Brain pericyte (primary cell): ENCODE measurements at places on chromosomes 2 and 18.

DNA sequence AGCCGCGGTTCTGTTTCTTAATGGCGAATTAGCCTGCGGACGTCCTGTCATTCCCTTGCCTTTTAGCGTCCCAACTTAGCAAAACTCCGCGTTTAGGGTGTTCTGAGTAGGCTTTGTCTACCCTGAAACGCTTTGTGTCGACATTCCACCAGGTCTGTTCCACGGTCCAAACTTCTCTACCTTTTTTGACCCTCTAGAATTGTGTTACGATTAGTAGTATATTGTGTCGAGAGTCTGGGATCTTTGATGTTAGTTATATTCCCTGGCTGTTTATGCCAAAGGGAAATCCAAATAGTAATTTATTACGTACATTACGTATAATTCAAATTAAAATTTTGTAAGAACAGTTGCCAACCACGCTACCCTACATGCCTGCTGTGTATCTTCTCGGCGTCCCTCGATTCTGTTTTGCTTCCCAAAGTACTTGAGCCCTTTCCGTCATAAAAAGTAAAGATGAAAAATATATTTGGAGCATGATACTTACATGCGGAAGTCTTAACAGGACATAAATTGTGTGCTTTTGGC is 495 bp upstream of the TTC32 start:
- DNase-seq, result no peak

GRCh38 chr18:34458410-34458977 is 233.8 kb upstream of the NOL4 start:
- no peak for DNase-seq

- DNase-seq, result no peak
These were observed 101.7 kb upstream of the ALPP start for GRCh38 chr2:232276733-232277313.

- DNase-seq, result no peak
These were observed 87.8 kb downstream of the KCTD1 start for GRCh38 chr18:26460449-26461091.

DNA sequence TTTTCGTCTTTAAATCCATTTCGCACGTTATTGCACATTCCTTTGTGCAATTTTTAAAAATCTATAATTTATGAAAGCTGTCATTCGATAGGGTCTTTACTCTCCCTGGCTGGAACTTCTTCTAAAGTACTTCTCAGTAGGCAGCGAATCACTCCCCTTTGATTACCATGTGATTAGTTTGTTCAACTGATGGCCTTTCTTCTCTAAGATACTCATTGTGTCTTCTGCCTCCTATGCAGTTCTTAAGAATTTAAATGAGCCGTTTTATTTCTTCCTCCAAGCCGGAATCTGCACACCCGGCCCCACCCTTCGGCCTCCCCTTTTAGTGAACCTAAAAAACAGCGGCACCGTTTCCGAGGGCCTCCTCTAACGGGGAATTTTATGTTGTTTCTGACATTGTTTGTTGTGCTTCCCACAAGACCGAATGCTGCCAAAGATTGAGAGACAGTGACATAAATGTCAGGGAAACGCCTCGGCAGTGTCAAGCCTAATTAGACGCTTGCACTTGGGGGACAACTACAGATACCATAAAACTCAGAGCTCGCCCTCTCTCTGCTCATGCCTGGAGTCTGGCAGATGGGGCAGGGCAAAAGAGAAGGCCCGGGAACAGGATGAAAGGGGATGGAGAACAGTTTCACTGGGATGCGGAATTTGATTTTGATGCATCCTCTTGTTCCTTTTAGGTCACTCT is 255.3 kb downstream of the BCL11A start:
- DNase-seq, result no peak

DNA sequence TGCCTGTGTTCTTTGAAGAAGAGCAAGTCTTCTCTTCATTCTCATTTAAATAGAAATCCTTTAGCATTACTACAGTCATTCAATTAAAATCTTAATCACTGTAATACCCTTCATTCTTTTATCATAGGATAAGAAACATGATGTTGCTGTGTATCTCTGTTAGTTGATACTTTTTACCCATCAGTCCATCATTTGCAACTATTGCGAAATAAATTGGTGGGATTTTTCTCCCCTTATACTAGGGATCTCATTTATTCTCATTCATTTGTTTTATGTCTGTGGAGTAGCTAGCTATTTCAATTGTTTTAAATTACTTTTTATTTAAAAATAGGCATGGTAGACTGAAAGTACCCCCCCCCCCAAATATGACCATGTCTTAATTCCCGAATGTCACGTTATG is 235.3 kb downstream of the KIAA1328 start:
- DNase-seq, result no peak

DNA sequence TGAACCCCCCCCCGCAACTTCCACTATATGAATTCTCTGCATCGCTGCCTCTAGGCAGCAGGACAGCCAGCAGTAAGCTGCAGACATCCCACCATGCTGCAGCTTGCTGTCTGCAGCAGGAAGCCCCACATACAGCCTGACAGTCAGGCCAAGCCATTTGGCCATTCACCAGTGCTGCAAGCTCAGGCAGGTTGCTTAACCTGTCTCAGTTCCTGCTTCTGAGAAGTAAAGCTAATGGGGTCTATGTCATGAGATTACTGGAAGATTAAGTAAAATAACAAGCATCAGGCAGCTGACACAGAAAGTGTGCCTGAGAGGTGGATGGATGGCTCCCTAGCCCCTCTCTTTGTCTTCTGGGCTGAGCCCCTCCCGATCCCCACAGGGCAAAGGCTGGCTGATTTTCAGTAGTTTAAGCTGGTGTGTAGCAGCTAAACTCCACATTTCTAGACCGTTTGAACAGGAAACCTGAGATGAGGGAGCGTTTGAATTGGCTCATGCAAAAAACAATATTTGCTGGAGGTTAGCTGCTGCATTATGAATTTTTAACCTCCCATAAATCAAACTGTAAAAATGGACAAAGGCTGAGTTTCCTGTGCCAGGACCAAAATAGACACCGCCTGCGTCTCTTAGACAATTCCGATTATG is 193.8 kb upstream of the ARL4C start:
- DNase-seq, result no peak

DNA sequence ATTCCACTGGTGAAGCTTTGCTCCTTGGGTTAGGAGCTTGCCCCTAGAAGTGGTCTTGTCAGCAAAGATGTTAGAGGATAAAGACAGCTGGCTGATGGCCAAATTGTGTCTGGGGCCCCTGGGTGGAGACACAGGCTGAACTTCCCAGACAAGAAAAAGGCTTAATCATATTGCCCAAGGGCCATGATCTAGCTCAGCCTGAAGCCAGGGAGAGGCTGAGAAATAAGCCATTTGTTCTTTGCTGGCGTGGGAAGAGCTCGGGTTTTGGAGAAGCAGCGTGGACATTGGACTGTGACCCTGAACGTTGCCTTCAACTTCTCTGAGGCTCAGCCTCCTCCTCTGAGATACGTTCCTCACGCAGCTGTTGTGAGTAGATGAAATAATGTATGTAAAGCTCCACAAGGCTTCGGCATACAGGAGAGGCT is 153.0 kb downstream of the ZFP36L2 start:
- DNase-seq, result no peak

- DNase-seq, result no peak
These were observed 142.5 kb downstream of the FAM210A start for GRCh38 chr18:13583576-13584550.

DNA sequence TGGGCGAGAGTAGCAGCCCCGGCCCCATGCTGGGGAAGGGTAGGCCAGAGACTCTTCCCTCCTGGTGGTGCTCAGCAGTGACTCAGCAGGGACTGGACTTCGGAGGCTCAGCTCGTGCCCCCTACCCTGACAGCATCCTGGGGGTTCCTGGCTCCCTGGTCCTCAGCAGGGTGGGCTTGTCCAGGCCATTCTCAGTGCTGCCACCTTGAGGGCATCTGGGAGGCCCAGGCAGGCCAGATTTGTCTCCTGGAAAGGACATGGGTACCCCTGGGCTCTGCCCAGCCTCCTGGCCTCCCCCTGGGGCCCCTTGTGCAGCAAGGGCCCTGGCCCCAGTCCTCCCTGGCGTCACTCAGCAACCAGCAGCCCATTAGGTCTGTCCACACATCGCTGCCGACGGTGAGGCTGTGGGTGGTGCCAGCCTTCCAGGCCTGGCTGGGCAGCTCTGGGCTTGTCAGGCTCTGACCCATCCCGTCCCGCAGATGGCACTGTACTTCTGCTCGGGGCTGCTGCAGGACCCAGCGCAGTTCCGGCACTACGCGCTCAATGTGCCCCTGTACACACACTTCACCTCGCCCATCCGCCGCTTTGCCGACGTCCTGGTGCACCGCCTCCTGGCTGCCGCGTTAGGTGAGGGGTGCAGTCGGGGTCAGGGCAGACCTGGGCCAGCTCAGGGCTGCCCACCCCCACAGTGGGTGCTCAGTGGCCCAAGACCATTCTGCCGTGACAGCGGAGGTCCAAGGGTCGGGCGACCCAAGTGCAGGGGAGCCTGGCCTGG is 45.0 kb upstream of the ALPP start:
- no peak for DNase-seq

DNA sequence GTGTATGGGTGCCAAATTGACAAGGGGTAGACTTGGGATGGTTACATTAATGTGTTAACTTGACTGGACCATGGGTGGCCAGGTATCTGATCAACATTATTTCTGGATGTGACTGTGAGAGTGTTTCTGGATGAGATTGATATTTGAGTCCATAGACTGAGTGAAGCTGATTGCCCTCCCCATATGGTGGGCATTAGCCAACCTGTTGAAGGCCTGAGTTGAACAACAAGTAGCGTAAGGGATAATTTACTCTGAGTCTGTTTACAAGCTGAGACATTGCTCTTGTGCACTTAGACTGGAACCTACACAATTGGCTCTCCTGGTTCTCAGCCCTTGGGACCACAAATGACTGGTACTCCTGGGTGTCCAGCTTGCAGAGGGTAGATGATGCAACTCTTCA is 240.1 kb downstream of the ASXL3 start:
- DNase-seq, result no peak

- no peak for DNase-seq
These were observed 23.0 kb downstream of the DBI start for GRCh38 chr2:119389615-119390306.

DNA sequence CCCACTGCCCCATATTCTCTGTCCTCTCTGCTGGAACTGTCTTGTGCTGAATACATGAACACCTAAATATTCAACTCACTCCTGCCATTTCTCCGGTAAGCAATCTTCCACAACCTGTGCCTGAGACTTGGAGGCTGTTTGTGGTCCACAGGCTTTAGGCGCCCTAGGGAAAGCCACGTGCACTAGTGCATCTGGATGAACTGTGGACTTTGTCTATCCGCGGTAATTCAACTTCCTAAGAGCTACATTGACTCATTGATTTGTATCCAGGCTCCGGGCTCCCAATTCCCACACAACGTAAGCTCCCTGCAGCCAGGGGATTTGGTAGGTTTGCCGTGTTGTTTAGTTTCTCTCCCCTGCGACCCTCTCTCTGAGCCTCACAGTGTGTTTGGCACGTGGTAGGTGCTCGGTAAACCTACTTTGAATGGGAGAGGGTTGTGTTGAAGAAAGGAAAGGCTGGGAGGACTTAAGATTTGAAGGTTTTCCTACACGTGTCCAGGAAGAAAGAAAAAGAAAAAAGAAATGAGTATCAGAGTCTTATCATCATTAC is 718.2 kb downstream of the DPP10 start:
- no peak for DNase-seq

DNA sequence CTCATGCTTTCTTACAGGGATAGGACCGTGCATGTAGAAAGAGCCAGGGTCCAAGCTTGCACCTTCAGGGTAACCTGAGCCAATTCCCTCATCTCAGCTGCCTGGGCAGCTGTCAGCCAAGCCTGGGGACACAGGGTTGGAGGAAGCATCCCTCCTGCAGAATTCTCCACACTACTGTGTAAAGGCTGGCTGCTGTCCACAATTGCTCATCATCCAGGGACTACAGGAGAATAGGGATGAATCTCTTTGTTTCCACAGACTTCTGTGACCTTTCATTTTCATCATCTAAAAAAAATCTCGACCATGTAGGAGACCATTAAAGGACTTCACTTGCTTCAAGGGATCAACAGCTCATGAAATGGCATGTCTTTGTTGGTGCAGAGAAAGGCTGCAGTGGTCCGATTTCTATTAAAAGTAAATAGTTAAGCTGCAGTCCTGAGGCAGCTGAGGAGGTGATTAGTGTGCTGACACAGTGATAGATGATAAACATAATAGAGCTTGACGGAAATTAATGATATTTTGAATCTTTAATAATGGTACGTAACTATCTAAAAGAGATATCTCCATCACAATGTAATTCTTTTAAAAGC is 74.4 kb upstream of the COPS8 start:
- no peak for DNase-seq

- DNase-seq, result no peak
These were observed 430.0 kb upstream of the TNP1 start for GRCh38 chr2:217289907-217290280.

DNA sequence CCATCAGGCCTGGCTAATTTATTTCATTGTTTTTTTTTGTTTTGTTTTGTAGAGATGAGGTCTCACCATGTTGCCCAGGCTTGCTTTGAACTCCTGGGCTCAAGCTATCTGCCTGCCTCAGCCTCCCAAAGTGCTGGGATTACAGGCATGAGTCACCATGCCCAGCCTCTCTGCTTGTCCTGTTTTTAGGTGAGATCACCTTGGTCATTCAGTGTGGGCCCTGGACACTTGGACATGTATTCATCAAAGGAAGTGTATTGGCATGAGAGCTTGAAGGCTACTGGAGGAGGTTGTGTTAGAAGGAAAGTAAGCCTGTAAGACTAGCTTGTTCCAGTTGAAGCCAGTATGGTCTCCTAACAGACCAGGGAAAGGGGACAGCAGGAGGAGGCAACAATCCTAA is 229.2 kb upstream of the RGPD4 start:
- no peak for DNase-seq

DNA sequence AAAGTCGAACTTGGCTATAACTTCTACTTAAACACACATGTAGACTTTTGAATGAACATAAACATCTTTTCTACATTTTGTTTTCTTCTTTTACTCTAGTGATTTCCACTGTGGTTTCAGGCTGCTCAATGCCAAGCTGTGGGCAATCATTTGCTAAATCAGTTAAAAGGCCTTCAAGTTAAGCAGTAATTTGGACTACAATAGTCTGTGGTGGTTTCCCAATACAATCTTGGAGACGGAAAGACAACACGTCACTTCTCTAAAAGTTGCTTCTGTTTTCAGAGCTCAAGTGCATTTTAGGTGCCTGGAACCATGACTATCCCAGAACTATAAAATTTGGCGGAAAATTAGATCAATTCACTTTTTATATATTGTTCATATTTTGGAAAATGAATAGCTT is 69.4 kb downstream of the TXNL1 start:
- DNase-seq, result no peak

DNA sequence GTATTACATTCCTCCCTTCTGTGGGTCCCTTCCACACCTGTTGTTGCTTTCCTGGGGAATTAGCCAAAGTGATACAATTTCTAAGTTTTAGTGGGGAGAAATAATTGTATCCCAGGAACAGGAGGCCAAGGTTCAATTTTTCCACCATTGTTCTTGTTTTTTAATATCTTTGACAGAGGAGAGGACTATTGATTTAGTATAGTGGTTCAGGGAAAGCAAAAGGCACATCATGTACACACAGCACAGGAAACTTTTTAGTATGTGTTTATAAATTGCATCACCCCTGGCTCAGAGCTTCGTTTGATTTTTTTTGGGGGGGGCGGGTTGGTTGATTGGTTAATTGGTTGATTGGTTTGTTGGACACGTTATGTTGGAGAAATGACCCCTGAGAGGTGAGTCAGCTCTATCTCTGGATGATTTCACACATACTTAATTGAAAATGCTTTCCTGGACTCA is 431.6 kb downstream of the PID1 start:
- DNase-seq, result no peak

- DNase-seq, result no peak
These were observed 13.9 kb downstream of the NOSTRIN start for GRCh38 chr2:168816369-168816768.

GRCh38 chr2:229401171-229401865 is 130.2 kb upstream of the PID1 start:
- no peak for DNase-seq
